Stimulated activated CD8-positive, alpha-beta memory T cell treated with anti-CD3 and anti-CD28 coated beads, Interleukin-12 subunit alpha, Interleukin-12 subunit beta, amount 100 ng/mL, for 4 hours (primary cell): ENCODE measurements at places on chromosomes 4 and X.
A peak's percentile ranks its signal among the peaks of the same experiment; 100 is the strongest.

- DNase-seq = no peak
Measured at GRCh38 chr4:2800691-2801596, 8.1 kb downstream of the SH3BP2 start.

GRCh38 chr4:86380181-86380724, 20.4 kb upstream of the MAPK10 start:
- no peak for DNase-seq

GRCh38 chrX:100748108-100748507, 16.2 kb upstream of the SYTL4 start:
- DNase-seq = no peak

- no peak for DNase-seq
Measured at GRCh38 chr4:150973626-150974251, 41.3 kb downstream of the LRBA start.

- no peak for DNase-seq
Measured at GRCh38 chr4:81146466-81146865, 68.6 kb downstream of the PRKG2 start.

- no peak for DNase-seq
Measured at GRCh38 chrX:148661035-148661434, 160.6 kb downstream of the AFF2 start.

GRCh38 chr4:140858897-140859296, 102.7 kb upstream of the TBC1D9 start:
- DNase-seq = no peak

DNA sequence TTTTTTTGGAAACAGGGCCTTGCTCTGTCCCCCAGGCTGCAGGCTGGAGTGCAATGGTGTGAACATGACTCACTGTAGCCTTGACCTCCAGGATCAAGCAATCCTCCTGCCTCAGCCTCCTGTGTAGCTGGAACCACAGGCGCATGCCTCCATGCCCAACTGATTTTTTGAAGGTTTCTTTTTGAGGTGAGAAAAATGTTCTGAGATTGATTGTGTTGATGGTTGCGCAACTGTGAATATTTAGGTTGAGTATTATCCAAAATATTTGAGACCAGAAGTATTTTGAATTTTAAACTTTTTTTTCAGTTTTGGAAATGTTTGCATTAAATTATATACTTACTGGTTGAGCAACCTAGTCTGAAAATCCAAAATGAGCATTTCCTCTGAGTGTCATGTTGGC, 2.6 kb upstream of the CCNI start:
- no peak for DNase-seq

- no peak for DNase-seq
Measured at GRCh38 chr4:169661761-169662160, 41.4 kb downstream of the CLCN3 start.

DNA sequence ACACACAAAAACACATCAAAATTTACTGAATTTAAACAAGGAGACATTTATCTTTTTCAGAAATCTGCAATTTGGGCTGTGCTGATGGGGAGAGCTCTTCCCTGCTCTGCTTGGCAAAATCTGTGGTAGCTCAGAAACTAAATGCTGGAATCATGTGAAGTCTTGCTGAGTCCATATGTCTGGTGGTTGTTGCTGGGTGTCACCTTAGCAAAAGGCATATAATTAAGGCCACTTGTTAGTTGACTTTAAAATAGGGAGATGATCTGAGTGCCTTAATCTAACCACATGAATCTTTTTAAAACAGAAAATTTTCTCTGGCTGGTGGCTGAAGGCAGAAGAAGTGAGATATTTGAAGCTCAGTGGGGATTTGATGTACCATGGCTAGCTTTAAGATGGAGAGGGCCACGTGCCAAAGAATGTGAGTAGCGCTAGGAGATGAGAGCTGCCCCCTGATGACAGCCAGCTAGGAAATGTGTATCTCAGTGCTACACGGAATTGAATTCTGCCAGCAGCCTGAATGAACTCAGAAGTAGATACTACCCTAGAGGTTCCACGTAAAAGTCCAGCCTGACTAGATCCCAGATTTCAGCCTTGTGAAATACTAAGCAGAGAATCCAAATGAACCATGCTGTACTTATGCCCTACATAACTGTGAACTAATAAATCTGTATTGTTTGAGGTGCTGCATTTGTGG, 7.6 kb upstream of the GUF1 start:
- no peak for DNase-seq

GRCh38 chr4:148793221-148793620, 351.0 kb upstream of the NR3C2 start:
- DNase-seq = no peak

GRCh38 chrX:1424147-1424851, 28.4 kb downstream of the ASMTL start:
- DNase-seq = no peak

GRCh38 chr4:15965325-15965724, 2.4 kb upstream of the FGFBP2 start:
- DNase-seq = no peak

GRCh38 chr4:80608281-80608980, 272.9 kb downstream of the CFAP299 start:
- DNase-seq = no peak

DNA sequence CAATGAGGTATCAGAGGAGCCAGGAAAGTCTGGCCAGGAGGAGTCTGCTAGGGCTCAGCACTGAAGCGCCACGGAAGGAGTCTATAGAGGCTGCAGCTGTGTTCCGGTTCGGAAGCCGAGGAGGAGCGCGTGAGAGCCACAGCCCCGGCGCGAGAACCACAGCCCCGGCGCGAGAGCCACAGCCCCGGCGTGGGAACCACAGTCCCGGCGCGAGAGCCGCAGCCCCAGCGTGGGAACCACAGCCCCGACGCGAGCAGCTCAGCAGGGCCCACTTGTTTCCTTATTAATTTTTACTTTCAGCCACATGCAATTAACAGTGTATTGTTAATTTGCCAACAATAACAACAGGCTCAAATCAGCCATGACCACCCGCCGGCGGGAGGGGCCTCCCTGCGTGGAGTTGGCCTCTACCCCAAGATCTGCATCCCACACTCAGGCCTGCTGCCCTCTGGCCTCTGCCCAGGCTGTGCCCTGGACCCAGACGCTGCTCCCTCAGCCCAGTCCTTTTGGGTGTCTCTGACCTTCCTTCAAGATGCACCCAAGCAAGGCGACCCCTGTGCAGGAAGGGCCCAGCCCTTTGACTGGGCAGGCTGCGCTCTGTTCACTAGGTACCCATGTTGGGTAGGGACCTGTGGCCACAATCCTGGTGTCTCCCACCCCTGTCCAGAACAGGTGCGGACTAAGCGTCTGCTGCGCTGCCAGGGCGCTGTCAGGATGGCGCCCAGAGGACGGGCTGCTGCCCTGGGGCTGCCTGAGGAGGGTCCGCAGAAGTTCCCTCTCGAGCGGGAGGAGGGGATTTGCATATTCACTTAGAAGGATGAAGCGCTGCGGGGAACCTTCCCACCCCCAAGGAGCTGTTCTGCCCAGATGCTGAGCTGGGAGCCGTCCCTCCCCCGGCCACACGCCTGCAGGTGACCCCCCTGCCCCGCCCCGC, 113.8 kb downstream of the ADRA2C start:
- peak; percentile 10 for DNase-seq

- no peak for DNase-seq
Measured at GRCh38 chr4:101439926-101440325, 92.6 kb upstream of the PPP3CA start.

GRCh38 chr4:183801457-183802165, 103.5 kb upstream of the STOX2 start:
- no peak for DNase-seq

GRCh38 chr4:52869196-52869595, 7.1 kb downstream of the RASL11B start:
- DNase-seq = no peak
